ENCODE measurements at places on chromosomes 7 and 10.
A peak's percentile ranks its signal among the peaks of the same experiment; 100 is the strongest.

GRCh38 chr7:71601851-71602250 lies 469.9 kb downstream of the GALNT17 start:
- DNase-seq = no peak

DNA sequence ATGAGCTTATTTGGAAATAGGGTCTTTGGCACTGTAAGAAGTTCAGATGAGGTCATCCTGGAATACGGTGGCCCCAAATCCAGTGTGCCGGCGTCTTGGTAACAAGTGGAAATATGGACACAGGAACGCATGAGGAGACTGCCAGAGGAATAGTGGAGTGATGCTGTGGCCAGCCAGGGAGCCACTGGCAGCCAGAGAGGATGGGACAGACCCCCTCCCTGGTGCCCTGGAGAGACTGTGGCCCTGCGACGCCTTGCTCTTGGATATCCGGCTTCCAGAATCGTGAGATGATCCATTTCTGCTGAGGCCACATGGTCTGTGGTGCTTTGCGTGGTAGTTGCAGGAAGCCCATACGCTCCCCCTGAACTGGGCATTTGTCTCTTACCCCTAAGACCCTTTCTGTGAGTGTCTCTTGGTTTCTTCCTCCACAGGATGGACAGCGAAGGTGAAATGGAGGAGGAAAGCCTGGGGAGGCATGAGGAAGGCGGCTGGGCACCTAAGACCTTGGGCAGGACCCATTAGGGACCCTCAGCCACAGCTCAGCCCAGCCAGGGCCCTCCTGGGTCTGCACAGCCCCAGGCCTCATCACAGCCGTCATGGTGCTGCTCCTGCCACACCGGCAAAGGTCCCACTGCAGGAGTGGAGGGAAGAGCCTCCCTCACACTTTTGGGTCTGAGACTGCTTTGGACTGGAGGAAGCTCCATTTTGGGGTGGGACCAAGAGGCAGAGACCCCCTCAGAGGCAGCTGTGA lies 53.6 kb downstream of the INSIG1 start:
- no peak for DNase-seq

- DNase-seq = no peak
These were observed 103.8 kb downstream of the RGS10 start for GRCh38 chr10:119438717-119439116.

- no peak for DNase-seq
These were observed 51.0 kb downstream of the BAMBI start for GRCh38 chr10:28728366-28728765.

- no peak for DNase-seq
These were observed 12.4 kb downstream of the PRKG1 start for GRCh38 chr10:51086710-51087109.

GRCh38 chr10:3525832-3526449 lies 259.1 kb downstream of the KLF6 start:
- DNase-seq = peak; percentile 43

DNA sequence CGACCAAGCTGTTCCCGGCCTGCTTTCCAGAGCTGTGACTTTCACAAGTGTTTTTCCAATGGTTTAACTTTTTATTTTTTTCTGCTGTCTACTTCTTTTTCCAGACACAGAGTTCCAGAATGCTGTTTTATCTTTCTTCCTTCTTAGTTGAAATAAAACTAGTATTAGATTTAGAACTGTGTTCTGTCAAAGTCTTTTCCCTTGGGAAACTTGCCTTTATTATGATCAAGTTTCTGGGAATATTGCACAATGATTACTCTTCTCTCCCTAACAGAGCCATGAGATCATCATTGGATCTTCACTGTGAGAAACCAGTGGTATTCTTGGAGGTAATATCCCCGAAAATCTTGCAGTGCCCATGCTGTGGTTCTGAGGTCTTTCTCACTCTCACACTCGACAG lies 104.9 kb upstream of the KCND2 start:
- DNase-seq = no peak

DNA sequence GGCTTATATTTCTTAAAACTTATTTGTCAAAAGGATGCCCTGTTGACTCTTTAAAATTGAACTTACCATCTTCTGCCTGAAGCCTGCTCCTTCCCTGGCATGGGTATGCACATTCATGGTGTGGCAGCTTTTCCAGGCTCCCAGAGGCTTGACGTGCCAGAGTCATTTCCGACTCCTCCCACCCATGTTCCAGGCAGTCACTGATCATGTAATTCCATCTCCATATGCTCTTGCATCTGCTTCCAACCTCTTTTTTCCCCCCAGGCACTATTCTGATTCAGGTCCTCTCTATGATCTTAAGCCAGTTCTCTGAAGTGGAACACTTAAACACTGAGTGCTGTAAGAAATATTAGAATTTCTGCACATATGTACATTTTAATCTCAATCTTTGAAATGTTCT lies 82.2 kb downstream of the CFAP58 start:
- peak; percentile 68 for DNase-seq

DNA sequence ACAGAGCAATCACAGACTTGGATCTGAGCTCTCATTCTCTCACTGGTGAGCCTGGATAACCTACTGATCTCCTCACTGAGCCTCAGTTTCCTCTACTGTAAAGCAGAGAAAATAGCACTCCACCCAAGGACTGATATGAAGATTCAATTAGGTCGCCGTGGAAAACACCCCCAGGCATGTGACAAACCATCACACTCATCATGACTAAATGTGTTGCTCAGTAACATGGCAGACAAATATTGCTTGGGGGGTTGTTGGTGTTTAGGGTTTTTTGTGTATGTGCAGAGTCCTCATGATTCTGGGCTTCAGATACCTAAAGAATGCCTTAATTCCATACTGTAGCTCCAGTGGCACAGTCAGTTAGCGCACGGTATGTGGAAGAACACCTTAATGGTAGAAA lies 122.1 kb upstream of the TCF7L2 start:
- no peak for DNase-seq

- DNase-seq = no peak
These were observed 27.9 kb upstream of the ABLIM1 start for GRCh38 chr10:114686013-114686412.

GRCh38 chr7:100397315-100398081 lies 24.2 kb downstream of the PILRA start:
- DNase-seq = no peak

DNA sequence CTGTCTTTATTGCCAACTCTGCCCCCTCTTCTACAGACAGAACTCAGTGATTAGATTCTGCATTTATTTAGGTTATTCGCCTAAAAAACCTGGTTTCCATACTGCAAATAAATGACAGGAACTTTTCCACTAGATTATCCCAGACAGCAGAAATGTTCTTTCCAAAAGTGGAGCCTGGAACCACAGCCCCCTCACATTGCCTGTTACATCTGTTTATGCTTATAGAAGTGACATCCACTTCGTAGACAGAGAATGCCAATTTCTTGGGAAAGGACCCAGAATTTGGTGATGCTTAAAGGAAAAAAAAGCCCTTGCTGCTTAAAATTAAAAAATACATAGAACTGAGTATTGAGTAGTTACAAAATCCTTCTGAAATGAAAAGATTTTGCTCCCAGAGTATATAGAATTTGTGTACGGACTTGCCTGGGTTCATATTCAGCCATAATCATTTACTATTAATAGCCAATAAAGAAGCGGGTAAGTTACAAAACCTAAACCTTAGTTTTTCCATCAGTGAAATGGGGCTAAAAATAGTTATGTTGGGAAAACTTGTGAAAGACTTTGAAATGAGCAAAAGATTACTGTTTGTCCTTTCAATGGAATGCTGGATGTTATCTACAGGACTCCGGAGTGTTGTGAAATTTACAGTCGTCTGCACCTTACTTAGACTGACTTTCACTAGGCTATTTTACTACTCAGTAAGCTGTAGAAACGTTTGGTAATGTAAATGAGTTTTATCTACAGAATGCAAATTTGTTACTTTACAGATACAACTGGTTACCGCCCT lies 1.1 kb upstream of the PPP1R9A start:
- no peak for DNase-seq

DNA sequence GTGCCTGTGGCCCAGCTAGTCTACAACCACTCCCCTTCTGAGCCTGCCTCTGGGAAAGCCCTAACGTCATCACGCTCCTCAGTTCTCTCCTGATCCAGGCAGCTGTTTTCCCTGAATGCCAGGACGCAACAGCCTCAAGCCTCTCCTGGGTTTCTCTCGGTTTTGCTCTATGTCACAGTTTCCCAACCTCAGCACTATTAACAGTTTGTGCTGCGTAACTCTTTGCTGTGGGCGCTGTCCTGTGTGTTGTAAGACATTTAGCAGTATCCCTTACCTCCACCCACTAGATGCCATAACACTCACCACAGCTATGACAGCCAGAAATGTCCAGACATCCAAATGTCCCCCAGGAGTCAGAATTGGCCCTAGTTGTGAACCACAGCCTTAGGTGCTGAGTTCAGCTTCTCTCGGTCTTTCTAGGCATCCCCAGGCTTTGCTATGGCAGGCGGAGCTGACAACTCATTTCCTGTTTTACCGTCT lies 226.3 kb upstream of the NPVF start:
- DNase-seq = no peak

DNA sequence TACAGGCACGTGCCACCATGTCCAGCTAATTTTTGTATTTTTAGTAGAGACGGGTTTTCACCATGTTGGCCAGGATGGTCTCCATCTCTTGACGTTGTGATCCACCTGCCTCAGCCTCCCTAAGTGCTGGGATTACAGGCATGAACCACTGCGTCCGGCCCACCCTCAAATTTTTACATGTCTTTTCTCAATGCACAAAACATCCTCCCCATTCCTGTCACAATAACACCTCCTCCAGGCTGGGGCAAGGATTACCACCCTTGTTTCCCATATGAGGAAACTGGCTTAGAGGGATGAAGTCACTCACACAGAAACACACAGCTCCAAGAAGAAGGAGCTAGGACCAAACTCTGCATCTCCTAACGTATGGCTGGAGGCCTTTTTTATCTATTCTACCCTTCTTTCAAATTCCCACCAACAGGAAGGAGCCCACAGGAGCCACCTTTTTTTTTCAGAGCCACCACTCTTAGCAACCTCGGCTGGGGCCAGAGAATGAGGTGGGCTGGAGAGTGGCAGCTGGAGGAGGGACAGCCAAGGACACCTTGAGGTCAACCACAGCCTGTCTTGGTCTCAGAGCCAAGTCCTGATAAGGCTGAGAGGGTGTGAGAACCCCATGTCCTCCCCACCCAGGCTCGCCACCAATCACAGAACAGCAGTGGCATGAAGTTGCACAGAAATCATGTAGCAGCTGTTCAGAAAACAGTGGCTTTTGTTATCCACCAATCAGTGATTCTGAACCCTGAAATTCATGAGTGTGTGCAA lies 113.1 kb upstream of the PDLIM1 start:
- no peak for DNase-seq

DNA sequence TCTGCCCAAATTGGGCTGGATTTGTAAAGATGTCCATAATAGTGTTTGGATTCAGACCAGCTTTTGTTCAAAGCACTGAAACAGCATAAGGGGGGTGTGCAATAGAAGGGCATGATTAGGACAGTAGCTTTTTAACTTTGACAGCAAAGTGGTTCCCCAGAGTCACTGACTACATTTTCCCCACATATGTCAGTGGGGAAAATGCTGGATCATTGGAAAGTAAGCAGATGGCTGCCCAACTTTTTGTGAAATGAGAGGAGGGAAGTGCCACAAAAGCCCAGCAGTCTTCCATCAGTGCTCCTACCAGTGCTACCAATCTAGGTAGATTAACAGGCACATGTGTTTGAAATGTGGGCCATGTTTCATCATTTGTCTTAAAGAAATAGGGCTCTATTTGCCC lies 162.8 kb downstream of the FZD1 start:
- peak; percentile 5 for DNase-seq

DNA sequence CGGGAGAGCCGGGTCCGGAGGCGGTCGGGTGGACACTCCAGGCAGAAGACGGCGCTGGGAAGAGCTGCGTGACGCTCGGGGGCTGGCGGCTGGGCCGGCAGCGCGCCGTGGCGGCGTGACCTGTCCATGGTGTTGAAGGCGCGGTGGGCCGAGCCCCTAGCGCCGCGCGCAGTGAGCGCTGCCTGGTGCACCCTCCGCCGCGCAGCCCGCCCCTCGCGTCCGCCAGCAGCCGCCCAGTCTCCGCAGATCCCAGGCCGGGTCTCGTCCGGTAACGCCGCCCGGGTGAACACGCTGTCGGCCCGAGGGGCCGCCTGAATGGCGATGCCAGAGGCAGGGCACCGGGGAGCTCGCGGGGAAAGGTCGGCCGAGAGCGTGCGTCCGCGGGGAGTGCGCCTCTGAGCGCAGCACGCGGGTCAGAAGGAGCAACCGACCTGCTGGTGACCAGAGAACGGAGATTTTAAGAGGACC lies 657 bp upstream of the TMEM178B start:
- DNase-seq = peak; percentile 29

DNA sequence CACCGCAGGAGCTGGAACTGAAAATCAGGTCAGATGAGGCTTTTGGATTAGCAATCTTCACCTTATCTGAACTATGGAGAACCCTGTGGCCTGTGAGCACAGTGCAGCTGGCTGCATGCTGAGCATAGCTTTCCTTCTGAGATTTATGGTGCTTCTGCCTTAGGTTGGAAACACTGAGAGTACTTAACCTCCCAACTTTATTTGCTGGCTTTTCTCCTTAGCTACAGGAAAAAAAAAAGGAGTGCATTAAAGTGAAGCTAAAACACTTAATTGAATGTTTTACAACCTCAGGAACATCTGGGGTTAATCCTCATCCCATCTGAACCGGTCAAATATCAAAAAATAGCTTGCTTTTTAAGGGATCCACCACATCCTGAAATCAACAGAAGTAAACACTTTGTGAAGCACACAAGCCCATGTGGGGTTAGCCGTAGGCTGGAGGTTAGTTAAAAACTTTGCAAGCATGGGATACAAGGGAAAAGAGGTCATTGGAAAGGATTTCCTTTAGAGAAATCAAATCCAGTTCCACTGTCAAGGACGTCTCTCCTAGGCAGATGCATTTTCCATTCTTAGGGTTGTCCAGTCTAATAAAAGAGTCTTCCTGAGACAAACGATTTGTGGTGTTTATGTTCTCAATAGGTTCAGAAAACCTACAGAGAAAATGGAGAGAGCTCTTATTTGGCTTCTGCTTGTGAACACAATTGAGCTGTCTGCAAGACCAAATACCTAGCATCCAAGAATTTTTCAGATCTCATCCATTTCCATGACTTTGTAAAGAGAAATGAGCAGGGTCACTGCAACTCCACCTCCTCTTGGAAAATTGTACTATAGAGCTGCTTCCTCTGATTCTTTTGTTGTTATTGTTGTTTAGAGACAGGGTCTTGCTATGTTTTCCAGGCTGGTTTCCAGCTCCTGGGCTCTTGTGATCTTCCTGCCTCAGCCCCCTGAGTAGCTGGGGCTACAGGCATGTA lies 470.4 kb upstream of the IGFBP3 start:
- no peak for DNase-seq

- DNase-seq = no peak
These were observed 78.8 kb downstream of the PROSER2 start for GRCh38 chr10:11901833-11902475.

DNA sequence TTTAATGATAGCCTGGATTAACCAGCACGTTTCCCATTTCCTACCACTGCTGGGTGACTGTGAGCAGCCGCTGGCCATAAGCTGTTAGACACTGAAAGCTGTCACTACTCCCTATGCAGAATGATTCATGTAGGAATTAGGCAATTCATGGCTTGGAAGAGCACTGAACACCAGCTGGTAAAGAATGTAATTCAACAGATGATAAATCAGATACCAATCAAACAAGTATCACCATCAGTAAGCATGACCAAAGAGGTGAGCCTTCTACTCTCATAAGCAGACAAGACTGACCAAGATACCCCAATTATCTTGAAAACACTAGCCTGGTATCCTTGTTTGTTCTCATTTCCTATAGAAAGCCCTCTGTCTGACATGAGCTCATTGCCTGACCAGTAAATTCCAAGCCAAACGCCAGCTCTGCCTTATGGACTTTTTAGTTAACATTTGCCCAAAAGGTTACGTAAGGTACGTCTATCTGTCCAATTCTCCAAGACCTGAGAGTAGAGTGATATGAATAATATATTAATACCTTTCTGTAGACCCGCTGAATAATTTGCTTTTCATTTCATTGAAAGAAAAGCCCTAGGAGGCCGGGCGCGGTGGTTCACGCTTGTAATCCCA lies 127.7 kb downstream of the ELMO1 start:
- DNase-seq = peak; percentile 58

All from Ammon's horn (tissue), 1 donor.